ENCODE measurements at places on chromosomes 1 and 21. TPM values are rescaled to one million over a fixed set of nuclear protein-coding genes. Genes with fewer than 3 reads are reported as not detected.
A peak's percentile ranks its signal among the peaks of the same experiment; 100 is the strongest.

Gene SPRR2E
- not detected for total RNA-seq

- DNase-seq = no peak
These were observed 37.8 kb downstream of the FUBP1 start for GRCh38 chr1:77940921-77941570.

Gene RER1
- 42.5 TPM for total RNA-seq

DNA sequence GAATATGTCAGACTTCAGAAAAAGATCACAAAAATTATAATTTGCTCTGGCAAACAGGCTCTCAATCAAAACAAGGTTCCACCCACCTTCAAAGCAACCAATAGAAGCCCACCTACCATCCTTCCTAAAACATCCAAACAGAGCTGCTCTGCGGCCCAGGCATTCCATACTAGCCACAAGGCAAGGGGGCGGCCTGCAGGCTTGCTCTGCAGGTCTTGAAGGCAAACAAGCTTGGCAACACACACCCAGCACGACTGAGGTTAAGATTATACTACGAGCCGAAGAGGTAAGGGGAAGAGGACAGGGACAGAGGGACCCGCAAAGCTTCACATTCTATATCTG is 207.3 kb downstream of the SLC45A1 start:
- DNase-seq = peak; percentile 64

DNA sequence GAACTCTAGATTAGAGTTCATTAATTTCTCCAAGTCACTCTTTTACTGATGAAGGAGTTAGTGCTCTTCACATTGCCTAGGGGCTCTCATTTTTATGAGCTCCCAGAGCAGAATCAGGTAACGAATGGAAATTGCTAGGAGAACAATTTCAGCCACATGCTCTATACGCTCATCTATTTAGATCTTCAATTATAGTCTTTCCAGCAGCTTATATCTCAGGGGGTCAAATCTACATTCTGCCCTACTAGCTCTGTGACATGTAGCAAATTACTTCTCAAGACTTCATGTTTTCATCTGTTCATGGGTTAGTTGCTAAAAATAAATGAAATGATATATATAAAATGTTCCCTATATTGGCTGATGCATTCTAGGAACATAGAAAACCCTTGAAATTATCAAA is 183.6 kb downstream of the PLPP3 start:
- DNase-seq = no peak

Gene CPLANE2
- 11.4 TPM for total RNA-seq

Gene SLC66A1
- 16.7 TPM for total RNA-seq

GRCh38 chr1:6334261-6334993 is 59.1 kb downstream of the ACOT7 start:
- no peak for DNase-seq

DNA sequence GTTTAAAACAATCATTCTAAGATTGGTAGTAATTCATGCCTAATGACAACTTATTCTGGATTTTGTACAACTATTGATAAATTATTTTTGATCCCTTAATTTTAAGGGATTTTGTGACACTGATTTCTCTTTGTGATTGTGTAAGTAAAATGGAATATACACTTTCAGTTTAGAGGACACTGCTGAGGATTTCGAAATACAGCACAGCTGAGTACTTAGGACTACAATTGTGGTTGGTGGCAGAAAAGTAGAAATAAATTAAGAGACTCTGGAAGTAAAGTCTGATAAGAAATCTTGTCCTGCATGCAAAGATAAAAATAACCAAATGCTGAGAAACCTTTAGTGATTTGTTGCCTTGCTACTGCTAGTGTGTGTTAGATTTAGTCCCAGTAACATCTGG is 40.0 kb downstream of the TYW3 start:
- DNase-seq = no peak

Gene OR2AK2
- not detected for total RNA-seq

- DNase-seq = peak; percentile 86
These were observed 79.6 kb upstream of the ZC3H12A start for GRCh38 chr1:37394574-37395464.

DNA sequence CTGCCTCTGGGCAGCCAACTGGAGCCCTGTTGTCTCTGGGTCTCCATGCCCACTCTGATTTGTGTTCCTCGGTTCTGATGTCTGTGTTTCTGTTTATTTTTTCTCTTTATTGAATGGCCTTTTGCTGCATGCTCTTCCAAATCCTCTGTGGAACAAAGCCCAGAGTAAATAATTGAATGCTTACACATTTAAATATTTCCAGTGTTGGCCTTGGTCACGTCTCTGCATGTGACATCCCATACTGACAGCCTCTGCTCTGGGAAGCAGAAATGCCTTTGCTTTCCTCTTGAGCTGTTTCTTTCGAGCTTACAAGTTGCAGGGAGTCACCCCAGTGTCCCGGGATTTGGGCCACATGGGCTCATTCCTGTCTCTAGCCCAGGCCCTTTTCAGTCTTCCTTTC is 267.9 kb downstream of the PTPRU start:
- DNase-seq = no peak

DNA sequence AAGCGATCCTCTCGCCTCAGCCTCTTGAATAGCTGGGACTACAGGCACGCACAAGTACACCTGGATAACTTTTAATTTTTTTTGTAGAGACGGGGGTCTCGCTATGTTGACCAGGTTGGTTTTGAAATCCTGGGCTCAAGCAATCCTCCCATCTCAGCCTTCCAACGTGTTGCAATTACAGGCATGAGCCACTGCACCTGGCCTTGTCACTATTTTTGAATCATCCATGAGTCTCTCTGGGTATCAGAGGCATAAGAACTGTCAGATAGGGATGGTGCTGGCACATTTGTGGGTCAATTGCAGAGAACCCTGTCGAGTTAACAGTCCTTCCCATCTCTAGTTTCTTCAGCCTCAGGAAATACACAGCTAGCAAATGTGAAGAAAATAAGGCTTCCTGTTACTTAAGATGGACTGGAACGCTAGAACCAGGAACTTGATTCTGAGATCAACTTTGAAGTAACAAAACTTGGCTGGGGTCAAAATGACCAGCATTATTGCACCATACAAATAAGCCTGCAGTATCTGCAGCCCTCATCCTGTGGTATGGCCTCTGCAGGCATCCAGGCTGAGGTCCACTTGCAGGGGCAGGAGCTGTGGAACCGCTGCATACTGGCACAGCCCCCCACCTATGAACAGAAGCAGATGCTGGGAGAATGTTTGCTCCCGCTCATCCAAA is 124.3 kb upstream of the GADD45A start:
- no peak for DNase-seq

Gene SNX7
- total RNA-seq = 33.9 TPM

- no peak for DNase-seq
These were observed 61.3 kb upstream of the SDC3 start for GRCh38 chr1:30969903-30970302.

Measured in neural progenitor cell (in vitro differentiated cells).